ENCODE measurements at places on chromosomes 5 and 9.

- DNase-seq: no peak
Observed at GRCh38 chr5:41707853-41708603, 162.2 kb downstream of the OXCT1 start.

DNA sequence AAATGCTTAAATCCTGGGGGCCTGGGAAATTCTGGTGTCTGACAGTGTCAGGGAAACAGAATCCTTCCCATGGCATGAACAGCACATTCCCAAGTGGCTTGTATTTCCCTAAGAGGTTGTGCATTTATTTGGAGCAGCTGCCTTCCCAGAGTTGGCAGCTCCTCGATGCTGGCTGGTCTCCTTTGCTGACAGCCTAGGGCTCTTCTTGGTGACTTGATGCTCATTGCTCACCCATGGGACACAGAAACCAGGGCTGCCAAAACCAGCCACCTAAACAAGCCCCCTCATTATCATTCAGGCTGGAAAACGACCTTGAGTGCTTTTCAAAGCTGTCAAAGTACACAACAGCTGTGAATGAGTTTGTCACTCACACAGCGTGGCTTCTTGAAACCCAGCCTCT, 24.2 kb downstream of the ENHO start:
- no peak for DNase-seq

DNA sequence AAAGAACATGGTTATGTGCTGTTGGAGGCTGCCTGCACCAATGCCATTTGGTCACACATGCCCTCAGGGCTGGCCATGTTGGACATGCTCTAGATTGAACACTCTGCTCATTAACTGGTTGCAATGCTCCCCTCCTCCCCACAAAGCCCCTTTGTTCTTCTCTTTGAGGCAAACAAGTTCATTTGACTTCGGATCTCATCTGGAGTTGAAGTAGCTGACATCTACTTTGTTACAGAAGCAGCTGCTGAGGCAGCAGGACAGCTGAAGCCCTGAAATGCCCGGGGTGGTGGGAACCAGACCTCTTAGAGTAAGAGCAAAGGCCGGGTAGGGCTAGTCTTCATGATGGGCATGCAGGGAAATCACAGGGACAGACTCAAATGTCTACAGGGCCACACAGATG, 123.5 kb downstream of the APBA1 start:
- DNase-seq: no peak

GRCh38 chr9:20208961-20209371, 413.3 kb downstream of the MLLT3 start:
- DNase-seq: no peak

GRCh38 chr9:131396626-131397025, 2.7 kb downstream of the PRRC2B start:
- DNase-seq: no peak
